ENCODE measurements at places on chromosomes 11 and 22. TPM values are rescaled to one million over a fixed set of nuclear protein-coding genes. Genes with fewer than 3 reads are reported as not detected.
A peak's percentile ranks its signal among the peaks of the same experiment; 100 is the strongest.

Gene FXYD6
- not detected for total RNA-seq

DNA sequence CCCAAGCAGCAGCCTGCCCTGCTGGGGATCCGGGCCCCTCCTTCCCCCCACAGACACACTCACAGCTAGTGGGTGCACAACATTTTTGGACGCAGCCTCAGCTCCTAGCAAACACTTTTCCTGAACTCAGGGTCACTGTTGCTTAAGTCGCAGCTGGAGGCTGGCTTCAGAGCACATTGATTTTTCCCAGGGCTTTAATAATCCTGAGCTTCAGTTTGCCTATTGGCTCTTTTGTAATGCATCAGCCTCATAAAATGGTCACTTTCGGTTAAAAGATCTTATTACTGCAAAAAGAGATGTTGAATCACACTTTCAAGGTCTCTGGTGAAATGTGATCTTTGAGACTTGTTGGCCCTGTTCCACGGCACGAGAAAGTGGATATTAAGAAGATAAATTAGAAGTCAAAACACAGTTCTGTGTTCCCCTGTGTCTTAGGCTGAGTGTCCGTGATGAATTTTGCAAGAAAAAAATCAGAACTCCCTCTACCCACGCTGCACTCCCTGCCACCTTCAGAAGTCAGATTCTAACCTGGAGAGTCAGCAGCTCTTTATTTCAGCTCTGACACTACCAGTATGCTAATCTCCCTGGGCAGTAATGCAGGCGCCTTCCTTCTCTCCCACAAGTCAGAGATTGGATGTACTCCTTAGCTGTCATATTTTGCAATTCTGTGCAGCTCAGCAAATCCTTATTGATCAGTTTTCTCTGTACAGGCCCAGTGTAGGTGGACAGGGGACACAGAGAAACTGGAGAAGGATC is 158.2 kb upstream of the E2F8 start:
- no peak for DNase-seq

DNA sequence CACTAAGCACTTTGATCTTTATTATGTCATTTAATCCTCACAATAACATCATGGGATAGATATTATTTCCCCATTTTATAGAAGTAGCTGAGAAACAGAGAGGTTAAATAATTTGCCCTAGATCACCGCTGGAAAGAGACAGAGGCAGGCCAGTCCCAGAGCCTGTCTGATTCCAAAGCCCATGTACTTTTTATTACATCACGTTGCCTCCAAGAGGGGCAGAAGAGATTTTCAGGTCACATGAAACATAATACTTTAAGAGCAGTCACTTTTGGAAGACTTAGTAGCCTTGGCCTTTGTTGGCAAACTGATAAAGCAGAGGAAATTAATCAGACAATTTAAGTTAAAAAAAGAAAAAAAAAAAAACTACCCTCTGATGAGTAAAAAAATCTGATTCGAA is 200.2 kb upstream of the ARHGAP20 start:
- no peak for DNase-seq

Gene CCDC88B
- 119 TPM for total RNA-seq

- DNase-seq, result no peak
Observed at GRCh38 chr11:88051396-88051795, 123.8 kb downstream of the RAB38 start.

DNA sequence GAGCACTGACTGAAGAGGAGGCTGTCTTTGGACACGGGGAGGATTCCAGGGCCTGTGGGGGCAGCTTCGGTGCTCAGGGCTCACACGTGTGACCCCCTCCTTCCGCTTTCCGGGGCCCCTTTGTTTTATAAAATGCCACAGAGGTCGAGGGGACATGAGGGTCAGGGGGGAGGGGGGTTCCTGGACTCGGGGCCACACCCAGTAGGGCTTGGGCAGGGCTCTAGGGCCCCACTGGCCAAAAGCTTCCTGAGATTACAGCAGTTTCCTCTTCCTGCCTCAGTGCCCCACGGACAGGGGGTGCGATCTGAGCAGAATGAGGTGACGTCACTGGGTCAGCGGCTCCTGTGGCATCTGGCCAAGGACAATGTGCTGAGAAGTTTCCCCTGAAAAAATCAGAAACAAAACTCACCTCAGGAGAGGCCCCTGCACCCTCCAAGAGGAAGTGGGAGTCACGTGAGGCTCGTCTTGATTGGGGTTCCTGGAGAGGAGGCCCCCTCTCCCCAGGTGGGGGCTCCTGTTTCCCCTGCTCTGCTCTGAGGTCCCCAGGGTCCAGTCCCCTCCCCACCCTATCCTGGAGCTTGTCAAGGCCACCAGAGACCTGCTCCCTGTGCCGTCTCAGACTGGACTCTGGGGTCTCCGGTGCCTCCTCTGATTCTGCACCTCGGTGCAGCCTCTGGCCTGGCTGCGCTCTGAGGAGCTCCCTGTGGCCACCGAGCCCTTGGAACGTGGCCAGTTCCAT is 6.4 kb upstream of the IFITM3 start:
- peak; percentile 84 for DNase-seq

- DNase-seq, result no peak
Observed at GRCh38 chr11:58152781-58153180, 27.5 kb upstream of the OR9I1 start.

Gene MS4A3
- not detected for total RNA-seq

Gene TCN2
- not detected for total RNA-seq

GRCh38 chr11:3659595-3660515 is 11.3 kb downstream of the CHRNA10 start:
- no peak for DNase-seq

DNA sequence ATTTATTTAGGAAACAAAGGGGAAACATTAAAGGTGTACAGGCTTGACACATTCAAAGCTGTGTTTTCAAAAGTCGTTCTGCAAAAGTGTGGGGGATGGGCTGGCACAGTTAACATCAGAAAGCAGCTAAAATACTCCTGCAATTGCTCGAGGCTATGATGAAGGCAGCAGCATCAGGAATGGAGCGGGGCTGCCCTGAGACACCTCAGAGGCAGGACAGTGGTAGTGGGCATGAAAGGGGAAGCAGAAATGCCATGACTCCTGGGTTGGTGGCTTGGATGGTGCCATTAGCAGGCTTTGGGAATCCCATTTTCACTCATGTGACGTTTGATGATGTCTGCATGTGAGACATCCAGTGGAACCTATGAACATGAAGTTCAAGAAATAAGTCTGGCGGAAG is 646 bp downstream of the NCAPD3 start:
- no peak for DNase-seq

Gene LGALS12
- total RNA-seq, result not detected

Gene KRTAP5-10
- total RNA-seq, result not detected

Gene HYLS1
- 5.1 TPM for total RNA-seq

Gene IFT27
- 29.0 TPM for total RNA-seq

Gene ACRV1
- total RNA-seq, result not detected

DNA sequence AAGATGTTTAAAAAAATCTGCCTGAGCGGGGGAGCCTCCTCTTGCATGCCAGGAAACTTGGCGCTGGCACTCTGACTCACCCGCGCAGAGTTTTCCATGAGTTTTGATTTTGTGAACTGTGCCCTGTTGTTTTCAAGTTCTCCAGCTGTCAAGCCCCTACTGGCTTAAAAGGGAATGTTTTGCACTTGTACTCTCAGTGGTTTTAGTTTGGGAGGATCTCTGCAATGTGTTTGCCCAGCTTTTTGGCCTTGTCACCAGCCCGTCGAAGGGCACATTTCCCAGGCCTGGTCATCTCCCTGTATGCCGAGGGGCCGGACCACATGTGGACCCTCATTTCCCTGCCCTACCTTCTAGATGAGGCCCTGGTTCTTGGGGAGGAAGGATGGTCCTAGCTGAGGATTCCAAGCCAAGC is 12.2 kb downstream of the MRGPRF start:
- no peak for DNase-seq

- no peak for DNase-seq
Observed at GRCh38 chr11:6099577-6099976, 7.9 kb upstream of the OR56B4 start.

GRCh38 chr22:47787501-47788227 is 1025.2 kb downstream of the TBC1D22A start:
- no peak for DNase-seq

DNA sequence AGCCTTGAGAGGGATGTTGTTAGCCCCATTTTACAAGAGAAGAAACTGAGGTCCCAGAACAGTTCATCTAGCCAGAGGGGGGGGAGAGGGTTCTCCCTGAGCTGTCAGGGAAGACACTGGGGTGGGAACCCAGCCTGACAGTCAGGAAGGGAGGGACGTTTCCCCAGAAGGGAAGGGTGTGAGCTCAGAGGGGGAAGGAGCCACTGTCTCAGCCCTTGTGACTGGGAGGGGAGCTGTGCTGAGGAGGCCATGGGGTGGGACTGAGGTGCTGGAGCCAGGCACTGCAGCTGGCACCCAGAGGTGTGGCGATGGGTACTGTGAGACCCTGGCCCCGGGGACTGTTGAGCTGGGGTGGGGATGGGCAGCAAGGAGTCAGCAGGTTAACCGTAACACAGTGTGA is 35.7 kb downstream of the DAGLA start:
- DNase-seq, result no peak

Gene CASP12
- total RNA-seq, result not detected

GRCh38 chr11:75919525-75919924 is 104.5 kb downstream of the UVRAG start:
- DNase-seq, result no peak

DNA sequence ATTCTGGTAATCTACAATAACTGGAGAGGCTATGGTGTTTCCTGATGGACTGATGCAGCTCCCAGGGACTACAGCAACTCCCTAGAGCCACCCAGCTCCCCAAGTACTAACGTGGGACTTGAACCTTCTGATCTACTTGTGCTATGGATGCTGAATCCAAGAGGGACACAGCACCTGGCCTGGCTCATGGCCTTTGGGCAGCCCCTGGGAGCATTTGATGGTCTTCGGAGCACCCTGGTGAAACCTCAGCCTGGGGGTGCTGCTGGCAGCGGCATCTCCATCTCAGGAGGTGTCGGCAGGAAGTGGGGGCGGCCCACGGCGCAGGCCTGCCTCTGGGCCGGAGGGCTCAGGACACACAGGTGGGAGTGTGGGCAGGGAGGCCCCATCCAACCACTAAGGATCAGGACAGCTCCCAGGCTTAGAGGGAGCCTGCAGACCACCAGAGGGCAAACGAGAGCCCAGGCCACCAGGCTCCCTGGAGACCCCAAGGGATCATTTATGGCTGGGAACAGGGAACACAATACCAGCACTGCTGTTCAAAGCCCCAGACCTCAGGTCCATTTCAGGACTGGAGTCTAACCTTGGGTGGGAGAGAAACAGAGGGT is 8.7 kb downstream of the EHD1 start:
- no peak for DNase-seq

GRCh38 chr11:60891103-60891741 is 15.2 kb downstream of the PRPF19 start:
- no peak for DNase-seq

DNA sequence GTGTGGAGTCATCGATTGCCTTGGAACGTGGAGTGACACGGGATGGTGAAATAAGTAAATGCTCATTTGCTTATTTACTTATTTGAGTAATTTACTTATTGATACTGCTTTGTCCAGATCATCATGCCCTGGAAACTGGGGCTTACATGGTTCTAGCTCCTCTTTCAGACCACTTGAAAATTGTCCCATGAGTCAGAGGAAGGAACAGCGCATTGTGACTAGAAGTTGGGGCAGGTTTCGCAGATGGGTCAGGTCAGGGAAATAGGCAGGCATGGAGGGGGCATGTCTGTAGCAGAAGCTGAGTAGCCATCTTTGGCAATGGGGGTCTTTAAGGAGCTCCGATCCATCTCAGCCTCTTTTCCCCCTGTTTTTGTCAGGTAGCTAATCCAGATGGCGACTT is 104.2 kb upstream of the SORL1-AS1 start:
- DNase-seq, result no peak

Gene CDCA5
- total RNA-seq, result 0.60 TPM

- no peak for DNase-seq
Observed at GRCh38 chr22:40612291-40612751, 24.2 kb downstream of the MRTFA start.

Gene SSTR3
- 13.5 TPM for total RNA-seq

DNA sequence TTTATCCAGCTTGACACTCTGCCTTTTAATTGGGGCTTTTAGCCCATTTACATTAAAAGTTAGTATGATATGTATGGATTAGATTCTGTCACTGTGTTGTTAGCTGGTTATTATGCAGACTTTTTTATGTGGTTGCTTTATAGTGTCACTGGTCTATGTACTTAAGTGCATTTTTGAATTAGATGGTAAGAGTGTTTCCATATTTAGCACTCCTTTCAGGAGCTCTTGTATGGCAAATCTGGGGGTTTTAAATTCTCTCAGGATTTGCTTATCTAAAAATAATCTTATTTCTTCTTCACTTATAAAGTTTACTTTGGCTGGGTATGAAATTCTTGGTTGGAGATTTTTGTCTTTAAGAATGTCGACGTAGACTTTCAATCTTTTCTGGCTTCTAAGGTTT is 4.0 kb downstream of the OR52E6 start:
- DNase-seq, result no peak

- DNase-seq, result no peak
Observed at GRCh38 chr11:65774525-65775306, 6.1 kb downstream of the AP5B1 start.

- no peak for DNase-seq
Observed at GRCh38 chr22:48037618-48038017, 1275.2 kb downstream of the TBC1D22A start.

DNA sequence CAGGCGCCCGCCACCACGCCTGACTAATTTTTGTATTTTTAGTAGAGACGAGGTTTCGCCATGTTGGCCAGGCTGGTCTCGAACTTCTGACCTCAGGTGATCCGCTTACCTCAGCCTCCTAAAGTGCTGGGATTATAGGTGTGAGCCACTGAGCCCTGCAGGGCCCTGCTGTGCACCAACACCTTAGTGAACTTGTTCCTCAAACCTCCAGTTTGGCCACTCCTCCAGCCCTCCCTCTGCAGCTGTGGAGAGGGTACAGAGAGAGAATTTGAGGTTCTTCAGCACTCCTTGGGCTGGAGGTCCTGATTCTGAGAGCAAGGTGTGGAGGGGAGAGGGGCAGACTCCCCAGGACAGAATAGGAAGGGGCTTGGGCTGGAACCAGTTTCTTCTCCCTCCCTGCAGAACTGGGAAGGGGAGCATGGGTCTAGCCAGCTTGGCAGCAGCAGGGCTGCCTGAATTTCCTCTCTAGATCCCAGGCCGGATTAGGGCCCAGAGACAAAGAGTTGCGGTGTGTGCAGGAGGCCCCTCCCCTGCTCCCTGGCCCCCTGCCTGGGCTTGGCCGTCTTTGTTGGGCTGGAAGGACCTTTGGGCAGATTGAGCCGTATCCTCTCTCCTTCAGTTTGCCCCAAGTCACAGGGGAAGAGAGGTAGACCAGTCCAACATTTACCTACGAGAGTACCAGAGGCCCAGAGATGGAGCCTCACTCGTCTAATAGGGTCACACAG is 2.3 kb upstream of the PEX16 start:
- DNase-seq, result no peak

DNA sequence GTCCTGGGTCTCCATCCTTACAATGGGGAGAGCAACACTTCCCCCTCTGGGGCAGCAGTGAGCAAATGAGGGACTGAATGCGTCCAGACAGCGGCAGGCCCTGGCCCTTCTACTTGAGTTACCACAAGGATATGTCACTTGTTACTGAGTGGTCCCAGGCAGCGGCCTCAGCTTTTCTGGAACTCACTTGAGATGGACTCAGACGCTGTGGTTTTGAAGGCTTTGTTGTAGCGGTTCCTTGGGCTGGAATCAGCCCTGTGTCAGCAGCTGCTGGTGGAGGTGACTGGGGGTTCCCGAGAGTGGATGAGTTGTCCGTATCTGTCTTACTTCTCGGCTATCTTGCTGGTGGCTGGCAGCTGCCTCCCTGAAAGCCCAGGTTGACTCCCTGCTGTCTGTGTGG is 77.0 kb downstream of the MICAL2 start:
- no peak for DNase-seq

- no peak for DNase-seq
Observed at GRCh38 chr22:37126383-37126782, 16.9 kb upstream of the TMPRSS6 start.

Measured in naive thymus-derived CD8-positive, alpha-beta T cell (primary cell).